ENCODE measurements at places on chromosomes 11 and 22. TPM values are rescaled to one million over a fixed set of nuclear protein-coding genes. Genes with fewer than 3 reads are reported as not detected.

Gene ROM1
- polyA plus RNA-seq, result 3.6 TPM

Gene ABCG4
- 0.74 TPM for polyA plus RNA-seq

Gene ZFP91
- polyA plus RNA-seq, result 69.4 TPM

Gene CHADL
- 2.7 TPM for polyA plus RNA-seq

Gene INS
- polyA plus RNA-seq, result not detected

Gene OR10A2
- polyA plus RNA-seq, result not detected

Gene CCDC188
- polyA plus RNA-seq, result 0.71 TPM

Gene SLC22A25
- polyA plus RNA-seq, result not detected
